ENCODE measurements at places on chromosomes 7 and 10. TPM values are rescaled to one million over a fixed set of nuclear protein-coding genes. Genes with fewer than 3 reads are reported as not detected.

The MSMB gene
- polyA plus RNA-seq = not detected

The TMEM26 gene
- polyA plus RNA-seq = 1.3 TPM

The TRPV6 gene
- not detected for polyA plus RNA-seq

The CTNNA3 gene
- polyA plus RNA-seq = not detected

The SYT15B gene
- 2.0 TPM for polyA plus RNA-seq

The AOAH gene
- polyA plus RNA-seq = not detected

The VSTM2A gene
- polyA plus RNA-seq = not detected

The NT5C2 gene
- 85.0 TPM for polyA plus RNA-seq

The DNTT gene
- polyA plus RNA-seq = not detected

The SH2D4B gene
- polyA plus RNA-seq = not detected

- no peak for DNase-seq
Observed at GRCh38 chr10:74991435-74991834, 120.0 kb upstream of the SAMD8 start.

DNA sequence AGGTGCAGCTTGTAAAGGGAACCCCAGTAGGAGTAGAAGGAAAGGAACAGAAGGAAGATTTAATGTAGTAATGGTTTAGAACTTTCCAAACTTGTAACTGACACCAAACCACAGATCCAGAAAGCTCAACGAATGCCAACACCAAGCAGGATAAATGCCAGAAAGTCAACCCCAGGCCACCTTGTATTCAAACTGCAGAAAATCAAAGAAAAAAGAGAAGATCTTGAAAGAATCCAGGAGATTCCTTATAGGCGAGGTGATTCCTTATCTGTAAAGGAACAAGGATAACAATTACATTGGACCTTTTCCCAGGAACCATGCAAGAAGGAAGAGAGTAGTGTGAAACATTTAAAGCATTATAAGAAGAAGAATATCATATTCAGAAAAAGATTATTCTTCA lies 93.6 kb downstream of the NKX6-2 start:
- DNase-seq = no peak

- no peak for DNase-seq
Observed at GRCh38 chr7:100825751-100826513, 1.4 kb downstream of the EPHB4 start.

DNA sequence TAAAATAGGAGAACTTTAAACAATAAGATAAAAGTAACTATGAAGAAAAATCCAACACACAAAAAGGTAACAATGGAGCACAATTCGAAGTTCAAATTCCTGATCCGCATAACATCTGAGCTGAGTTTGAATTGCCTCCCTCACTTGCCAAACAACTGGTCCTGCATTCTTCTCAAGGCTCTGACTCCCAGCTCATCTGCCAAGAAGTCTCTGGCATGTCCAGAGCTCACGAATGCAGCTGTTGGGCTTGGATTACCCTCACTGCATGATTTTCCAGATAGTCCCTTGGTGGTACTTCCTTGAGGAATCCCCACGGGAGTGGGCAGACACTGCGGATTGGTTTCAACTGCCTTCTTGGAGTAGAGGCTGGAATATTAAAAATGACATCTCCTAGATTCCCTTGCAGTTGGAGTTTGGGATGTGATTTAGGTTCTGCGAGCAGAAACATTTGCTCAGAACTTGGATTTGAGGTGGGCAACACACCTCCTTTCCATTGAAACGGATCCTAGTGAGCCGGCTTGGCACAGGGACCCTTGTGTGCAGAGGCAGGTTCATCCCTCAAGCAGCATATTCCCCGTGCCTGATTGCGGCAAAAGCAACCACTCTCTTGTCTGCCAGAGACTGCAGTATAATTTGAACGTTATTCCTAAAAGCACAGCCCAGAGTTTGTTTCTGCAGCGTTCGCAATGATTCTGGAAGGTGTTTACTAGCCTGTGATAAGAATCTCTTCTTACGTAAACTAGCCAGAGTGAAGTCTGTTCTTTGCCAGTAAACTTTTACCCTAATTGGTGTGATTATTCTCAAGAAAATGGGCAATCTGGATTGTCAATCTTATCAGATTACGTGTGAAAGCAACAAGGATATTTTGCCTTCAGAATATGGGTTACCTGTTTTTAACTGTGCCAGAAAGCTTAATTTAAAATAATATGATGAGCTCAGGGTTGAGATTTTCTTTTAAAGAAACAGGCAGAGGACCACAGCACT lies 23.4 kb upstream of the PRKCQ start:
- DNase-seq = no peak

- no peak for DNase-seq
Observed at GRCh38 chr10:132233501-132234085, 46.8 kb downstream of the DPYSL4 start.

- no peak for DNase-seq
Observed at GRCh38 chr7:146961617-146962016, 845.0 kb downstream of the CNTNAP2 start.

- no peak for DNase-seq
Observed at GRCh38 chr10:35598379-35598778, 6.8 kb upstream of the GJD4 start.

- no peak for DNase-seq
Observed at GRCh38 chr10:97204826-97205679, 19.3 kb upstream of the SLIT1 start.

DNA sequence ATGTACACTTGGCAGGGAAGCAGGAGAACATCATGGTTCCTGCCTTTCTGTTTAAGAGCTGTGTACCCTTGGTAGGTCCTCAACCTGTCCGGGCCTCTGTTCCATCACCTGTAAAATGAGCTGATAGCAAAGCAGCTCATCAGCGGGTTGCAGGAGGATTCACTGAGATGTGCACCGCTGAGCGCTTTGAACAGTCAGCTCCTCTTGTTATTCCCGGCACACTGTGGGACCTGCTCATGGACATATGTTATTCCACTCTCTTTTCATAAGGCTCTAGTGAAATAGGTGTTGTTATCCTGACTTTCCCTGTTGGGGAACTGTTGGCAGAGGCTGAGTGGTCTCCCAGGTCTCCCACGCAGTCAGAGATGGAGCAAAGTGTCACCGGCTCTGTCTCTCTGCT lies 497.5 kb upstream of the ZMIZ1 start:
- DNase-seq = no peak

GRCh38 chr7:110548372-110548771 lies 542.6 kb upstream of the LRRN3 start:
- DNase-seq = no peak

DNA sequence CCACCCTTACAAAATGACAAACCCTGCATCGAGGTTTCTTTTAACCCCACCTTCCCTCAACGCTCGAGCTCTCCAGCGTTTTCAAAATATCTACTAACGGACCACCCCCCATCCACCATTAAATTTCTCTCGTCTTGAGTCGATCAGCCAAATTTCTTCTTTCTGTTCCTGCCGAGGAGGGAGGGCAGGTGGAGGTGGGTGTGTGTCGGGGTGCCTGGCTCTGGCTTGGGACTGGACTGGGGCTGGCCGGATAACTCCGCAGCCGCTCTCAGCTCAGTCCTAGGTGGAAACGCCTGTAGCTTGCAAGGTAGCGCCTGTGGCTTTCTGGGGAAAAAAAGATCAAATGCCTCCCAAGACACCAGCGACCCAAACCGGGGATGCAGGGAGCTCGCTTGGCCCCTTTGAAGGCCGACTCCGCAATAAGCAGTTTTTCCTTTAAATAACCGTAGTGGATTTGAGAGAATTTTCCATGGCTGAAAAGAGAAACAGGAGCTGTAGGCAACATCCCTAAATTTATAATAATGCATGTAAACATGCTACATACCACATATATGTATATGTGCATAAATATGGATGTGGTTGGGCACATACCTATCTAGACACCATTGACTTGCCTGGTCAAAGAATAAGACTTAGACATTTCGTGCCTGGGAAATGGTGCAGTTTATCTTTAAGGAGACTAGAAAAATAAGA lies 1.9 kb upstream of the TMEM178B start:
- DNase-seq = no peak

- DNase-seq = no peak
Observed at GRCh38 chr10:59967079-59967478, 60.7 kb upstream of the CCDC6 start.

DNA sequence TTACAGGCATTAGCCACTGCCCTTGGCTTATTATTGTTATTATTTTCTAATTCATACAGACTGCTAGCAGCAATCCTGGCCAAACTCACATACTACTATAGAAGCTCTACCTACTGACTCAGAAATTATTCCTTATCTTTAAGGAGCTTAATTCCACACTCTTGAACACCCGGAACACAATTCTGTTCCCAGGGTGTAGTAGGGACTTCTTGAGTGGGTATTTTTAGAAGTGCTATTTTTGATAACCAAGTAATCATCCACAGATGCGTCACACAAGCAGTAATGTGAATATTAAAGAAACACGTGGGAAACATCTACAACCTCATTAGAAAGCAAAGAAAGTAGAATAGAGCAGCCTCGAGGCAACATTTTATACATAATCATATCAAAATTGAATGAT lies 149.2 kb downstream of the PTEN start:
- DNase-seq = no peak

- no peak for DNase-seq
Observed at GRCh38 chr10:43228783-43229207, 38.1 kb downstream of the RASGEF1A start.

GRCh38 chr7:112898432-112899290 lies 108.5 kb upstream of the TMEM168 start:
- no peak for DNase-seq

GRCh38 chr10:76037531-76038155 lies 606.2 kb downstream of the LRMDA start:
- no peak for DNase-seq

DNA sequence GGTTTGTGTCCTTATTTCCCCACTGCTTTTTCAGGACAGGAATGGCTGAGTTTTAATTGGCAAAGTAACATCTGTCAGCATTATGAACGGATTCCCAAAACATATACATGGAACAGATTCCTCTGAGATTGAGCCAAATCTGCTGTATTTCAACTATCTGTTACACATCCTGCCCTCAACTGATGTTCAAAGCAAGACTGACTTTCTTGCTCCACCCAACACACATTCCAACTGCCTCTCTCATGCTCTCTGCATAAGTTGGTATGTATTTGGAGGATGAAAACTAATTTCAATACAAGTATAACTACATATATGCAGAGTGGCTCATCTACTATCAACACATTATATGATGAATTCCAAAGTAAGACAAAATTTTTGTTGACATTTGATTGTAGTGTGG lies 342.2 kb downstream of the GATA3 start:
- DNase-seq = no peak

DNA sequence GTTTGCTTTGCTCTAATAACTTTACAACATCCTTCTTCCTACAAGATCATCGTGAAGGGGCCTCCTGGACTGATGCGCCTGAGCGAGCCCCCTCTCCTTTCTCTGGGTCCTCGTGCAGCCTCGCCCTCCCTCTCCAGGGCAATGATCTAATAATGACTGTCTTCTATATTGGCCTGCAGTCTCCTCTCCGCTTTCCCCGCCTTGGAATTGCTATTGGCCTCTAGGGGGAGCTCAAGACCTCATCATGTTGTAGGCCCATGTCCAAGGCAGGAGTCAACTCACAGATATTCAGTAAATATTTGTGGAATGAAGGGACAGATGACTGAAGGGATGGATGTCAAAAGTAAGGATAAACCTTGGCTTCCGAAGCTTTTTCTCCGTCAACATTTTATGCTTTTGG lies 1180.3 kb downstream of the TYW1 start:
- DNase-seq = no peak

DNA sequence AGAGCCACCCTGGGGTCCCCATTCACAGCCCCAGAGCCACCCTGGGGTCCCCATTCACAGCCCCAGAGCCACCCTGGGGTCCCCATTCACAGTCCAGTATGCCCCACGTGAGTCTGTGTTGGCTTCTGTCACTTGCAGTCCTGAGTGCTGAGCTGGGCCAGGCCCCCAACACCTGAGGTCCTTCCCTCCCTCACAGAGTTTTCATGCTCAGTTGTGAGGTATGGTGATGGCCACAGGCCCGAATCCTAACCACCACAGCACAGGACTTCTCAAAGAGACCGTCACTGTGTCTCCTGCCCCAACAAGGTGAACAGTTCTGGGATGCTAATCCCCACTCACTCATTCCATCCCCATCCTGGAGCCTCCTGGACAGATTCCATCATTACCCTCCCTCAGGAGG lies 239.2 kb downstream of the PTPRN2 start:
- DNase-seq = no peak

DNA sequence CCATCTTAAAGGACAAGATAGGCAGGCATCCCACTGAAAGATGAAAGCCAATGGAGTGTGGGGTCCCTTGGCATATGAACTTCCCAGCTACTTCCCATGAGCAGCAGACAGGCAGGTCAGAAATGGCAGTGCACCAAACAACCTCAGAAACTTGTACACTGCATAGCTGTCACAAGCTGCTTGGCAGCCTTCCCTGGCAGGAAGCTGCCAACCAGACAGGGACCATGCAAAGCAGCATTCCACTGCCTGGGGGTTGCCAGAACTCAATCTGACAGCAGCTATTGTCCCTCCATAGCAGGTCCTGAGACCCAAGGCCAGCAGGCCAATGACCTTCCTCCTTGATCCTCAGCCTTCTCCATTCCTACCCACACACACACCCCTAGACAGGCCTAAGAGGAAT lies 139.5 kb downstream of the PLCE1 start:
- no peak for DNase-seq

DNA sequence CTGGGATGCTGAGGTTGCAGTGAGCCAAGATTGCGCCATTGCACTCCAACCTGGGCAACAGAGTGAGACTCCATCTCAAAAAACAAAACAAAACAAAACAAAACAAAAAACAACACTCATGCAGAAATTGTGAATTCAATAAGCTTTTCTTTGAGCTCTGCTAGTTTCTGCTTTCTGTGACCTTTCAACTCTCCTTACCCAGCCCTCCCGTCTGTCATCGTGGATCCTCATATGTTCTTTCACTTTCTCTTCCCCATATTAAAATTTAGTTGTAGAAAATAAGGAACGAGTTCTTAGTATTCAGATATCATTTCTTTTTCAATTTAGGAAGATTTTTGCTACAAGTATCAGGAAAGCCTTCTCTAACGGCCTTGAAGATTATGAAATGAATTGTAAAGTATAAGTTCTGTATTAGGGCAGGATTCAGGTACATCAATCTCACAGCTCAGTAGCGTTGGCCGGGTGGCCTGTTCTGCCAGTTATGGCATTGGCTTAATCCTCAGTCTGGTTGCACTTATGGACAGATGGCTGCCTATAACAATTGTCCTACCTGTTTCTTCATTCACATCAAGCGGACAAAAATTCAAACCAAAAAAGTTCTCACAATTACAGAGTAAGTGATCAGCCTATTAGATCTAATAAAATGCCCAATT lies 1167.0 kb downstream of the SORCS3 start:
- DNase-seq = no peak

- no peak for DNase-seq
Observed at GRCh38 chr10:17768496-17768895, 16.5 kb downstream of the TMEM236 start.

- no peak for DNase-seq
Observed at GRCh38 chr10:61998937-61999336, 97.4 kb downstream of the ARID5B start.

Measured in BJ (cell line).